ENCODE measurements at places on chromosomes 6 and 20.
A peak's percentile ranks its signal among the peaks of the same experiment; 100 is the strongest.

GRCh38 chr6:135707426-135707825 lies 144.1 kb upstream of the PDE7B start:
- DNase-seq = no peak

GRCh38 chr6:94144807-94145206 lies 725.4 kb upstream of the EPHA7 start:
- no peak for DNase-seq

- no peak for DNase-seq
These were observed 2.9 kb upstream of the HIVEP1 start for GRCh38 chr6:12009180-12009685.

DNA sequence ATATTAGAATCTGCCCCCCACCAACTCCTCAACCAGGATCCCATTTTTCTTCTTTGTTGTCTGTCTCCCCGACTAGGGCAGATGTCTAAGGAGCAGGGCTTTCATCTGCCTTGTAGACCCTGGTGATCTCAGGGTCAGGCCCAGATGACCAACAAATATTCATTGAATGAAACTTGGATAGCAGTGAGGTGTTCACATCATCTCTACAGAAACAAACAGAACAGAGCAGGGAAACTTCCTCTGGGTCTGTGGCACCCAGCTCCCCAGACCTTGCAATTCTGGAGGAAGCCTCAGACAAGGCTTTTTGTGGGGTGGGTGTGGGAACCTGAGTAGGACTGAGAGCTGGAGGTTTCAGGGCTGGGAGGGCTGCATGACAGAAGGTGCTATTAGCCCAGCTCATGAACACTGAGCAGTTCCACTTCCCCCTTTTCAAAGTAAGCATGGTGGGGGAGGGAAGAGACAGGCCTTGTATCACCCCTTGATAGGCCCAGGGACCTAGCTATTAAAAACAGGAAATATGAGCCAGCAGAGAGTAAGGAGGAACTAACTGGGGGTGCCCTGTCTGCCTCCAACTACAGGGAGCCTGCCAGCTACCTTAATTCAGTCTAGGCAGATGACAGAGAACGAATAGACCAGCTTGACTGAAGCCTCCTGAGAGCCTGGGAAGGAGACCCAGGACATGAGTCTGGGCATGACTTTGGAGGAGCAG lies 37.3 kb upstream of the TOP1 start:
- peak; percentile 29 for DNase-seq

GRCh38 chr6:79152269-79152737 lies 74.2 kb upstream of the PHIP start:
- DNase-seq = no peak

GRCh38 chr20:38554986-38555385 lies 26.0 kb upstream of the ADIG start:
- no peak for DNase-seq

DNA sequence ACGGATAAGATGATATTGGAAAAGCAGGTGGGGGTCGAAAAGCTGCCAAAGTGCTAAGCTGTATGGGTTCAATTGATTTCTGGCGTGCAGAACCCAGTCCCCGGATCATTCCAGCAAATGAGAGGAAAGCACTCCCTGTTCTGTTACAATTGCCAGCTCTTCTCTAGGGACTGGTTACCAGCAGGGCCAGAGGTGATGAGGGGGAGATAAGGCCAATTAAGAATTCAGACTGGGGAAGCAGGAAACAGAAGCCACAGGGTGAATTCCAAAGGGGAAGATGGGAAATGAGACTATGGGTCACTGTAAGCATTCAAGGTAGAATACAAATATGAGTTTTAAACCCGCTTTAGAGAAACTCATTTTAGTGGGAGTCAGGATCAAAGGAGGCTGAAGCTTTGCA lies 349.4 kb upstream of the MAP3K7 start:
- no peak for DNase-seq

DNA sequence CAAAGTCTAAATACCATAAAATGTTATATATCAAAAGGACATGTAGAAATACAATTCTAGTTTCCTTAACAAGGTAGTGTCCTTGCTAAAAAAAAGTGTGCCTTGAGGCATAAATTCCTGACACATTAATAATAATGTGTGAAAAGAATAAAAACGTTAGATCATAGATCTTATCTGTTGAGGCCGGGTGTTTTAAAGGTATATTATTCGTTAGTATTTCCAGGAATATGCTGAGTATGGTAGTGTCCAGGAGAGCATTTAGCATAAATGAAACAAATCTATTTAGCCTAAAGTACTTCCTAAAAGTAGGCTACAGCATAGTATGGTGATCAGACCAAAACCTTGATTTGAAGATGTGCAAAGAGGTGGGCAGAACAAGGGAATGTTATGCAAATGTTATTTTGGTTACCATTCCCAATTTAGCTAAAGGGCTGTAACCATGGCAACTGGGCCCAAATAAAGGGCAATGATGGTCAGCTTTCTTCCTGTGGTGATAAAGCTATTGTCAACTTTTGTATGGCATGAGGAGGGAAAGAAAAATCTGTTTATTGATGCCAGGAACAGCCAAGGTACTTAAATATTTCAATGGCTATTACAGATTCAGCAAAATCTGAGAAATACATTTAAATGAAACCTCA lies 18.9 kb downstream of the MKKS start:
- no peak for DNase-seq

GRCh38 chr20:9300080-9300479 lies 214.3 kb upstream of the LAMP5 start:
- no peak for DNase-seq

DNA sequence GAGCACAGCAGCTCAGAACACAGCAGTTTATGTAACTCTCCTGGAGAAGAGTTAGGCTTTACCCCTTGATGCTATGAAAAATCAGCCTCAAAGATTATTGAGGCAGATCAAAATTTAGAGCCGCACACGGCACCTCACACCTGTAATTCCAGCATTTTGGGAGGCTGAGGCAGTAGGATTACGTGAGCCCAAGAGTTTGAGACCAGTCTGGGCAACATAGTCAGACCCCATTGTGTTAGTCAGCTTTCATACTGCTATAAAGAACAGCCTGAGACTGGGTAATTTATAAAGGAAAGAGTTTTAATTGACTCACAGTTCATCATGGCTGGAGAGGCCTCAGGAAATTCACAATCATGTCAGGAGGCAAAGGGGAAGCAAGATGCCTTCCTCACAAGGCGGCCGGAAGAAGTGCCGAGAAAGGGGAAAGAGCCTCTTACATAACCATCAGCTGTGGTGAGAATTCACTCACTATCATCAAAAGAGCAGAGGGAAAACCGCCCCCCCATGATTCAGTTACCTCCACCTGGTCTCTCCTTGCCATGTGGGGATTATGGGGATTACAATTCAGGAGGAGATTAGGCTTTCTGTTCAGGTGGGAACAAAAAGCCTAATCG lies 87.7 kb downstream of the SGK1 start:
- no peak for DNase-seq

DNA sequence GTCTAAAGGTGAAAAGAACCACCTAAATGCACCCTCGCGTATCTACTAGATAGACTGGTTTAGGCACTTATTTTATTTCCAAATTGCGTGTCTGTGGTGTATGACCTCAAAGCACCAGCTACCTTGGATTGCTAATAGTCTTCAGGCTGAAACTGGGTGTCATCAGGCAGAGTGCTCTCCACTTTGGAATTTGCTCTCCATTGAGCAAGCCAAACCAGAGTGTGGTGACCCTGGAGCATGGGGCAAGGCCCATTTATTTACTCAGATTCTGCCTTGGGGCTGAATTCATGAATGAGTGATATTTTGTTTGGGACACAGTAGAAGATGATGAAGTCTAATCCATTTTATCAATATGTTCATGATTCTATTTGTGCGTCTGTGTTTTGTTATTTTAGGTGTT lies 812.8 kb upstream of the SLC35B3 start:
- DNase-seq = no peak

- no peak for DNase-seq
These were observed 158.6 kb upstream of the MLN start for GRCh38 chr6:33962246-33963027.

- DNase-seq = no peak
These were observed 31.3 kb downstream of the TRAM2 start for GRCh38 chr6:52545406-52546119.

GRCh38 chr6:118740372-118740771 lies 89.0 kb upstream of the CEP85L start:
- DNase-seq = no peak

GRCh38 chr20:54013471-54013870 lies 56.9 kb downstream of the BCAS1 start:
- no peak for DNase-seq

DNA sequence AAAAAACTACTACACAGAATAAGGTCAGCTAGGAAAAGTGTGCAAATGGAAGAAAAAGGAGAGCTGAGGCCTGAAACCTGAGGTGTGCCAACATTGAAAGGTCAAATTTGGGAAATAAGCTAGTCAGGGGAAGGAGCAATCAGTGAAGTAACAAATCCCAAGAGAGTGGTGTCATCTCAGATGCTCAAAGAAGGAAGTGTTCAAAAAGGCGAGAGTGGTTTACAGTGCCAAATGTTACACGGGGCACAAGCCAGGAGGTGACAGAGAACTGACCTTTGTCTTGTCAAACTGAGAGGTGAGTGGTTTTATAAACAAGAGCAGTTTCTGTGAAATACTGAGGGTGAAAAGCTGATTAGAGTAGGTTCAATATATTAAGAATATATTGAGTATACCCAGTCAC lies 83.0 kb upstream of the TCF21 start:
- DNase-seq = no peak

- no peak for DNase-seq
These were observed 168.1 kb upstream of the TOP1 start for GRCh38 chr20:40860487-40860902.

- no peak for DNase-seq
These were observed 35.5 kb upstream of the ZFAND3 start for GRCh38 chr6:37783856-37784584.

GRCh38 chr6:157715728-157716164 lies 107.3 kb upstream of the SNX9 start:
- DNase-seq = peak; percentile 63

DNA sequence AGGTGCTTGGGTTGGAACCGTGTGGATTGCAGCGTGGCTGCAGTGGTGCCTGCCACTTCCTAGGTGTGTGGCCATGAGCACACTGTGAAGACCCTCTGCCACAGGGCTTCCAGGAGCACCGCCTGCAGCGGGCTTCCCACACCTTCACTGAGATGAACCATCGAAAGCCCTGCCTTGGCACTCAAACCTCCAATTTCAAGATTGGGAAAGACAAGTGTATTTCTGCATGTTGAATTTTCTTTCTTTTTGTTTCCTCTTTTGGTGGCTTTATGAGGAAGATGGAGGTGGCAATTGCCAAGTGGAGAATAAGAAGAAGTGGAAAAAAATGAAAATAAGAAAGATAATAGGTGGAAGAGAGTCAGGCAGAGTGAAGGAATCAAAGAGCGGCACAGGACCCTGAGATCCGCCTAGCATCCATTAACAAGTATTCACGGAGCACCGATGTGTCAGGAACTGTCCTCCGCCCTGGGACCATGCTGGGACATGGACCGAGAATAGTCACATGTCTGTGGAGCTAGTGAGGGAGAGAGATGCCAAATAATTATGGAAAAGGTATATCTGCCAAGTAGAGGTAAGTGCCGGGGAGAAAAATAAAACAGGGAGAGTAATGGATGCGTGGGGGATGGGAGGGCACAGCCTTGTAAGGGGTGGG lies 159.9 kb downstream of the BCAS1 start:
- no peak for DNase-seq

DNA sequence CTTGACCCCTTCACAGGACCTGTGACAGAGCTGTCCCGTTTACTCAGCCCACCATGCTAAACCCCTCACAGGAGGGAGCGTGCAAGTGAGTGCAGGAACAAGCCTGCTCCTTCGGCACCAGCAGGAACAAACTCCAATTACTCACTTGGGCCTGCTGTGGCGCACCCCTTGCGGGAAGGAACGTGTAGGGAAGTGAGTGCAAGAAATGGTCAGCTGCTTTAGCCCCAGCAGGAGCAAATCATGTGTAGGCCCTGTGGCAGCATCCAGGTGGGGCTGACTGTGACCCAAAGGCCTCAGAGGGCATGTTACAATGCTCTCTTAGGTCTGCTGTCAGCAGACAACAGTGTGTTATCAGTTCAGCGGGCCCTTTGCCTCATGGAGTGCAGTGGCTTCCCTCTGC lies 574.4 kb downstream of the PRKN start:
- no peak for DNase-seq

DNA sequence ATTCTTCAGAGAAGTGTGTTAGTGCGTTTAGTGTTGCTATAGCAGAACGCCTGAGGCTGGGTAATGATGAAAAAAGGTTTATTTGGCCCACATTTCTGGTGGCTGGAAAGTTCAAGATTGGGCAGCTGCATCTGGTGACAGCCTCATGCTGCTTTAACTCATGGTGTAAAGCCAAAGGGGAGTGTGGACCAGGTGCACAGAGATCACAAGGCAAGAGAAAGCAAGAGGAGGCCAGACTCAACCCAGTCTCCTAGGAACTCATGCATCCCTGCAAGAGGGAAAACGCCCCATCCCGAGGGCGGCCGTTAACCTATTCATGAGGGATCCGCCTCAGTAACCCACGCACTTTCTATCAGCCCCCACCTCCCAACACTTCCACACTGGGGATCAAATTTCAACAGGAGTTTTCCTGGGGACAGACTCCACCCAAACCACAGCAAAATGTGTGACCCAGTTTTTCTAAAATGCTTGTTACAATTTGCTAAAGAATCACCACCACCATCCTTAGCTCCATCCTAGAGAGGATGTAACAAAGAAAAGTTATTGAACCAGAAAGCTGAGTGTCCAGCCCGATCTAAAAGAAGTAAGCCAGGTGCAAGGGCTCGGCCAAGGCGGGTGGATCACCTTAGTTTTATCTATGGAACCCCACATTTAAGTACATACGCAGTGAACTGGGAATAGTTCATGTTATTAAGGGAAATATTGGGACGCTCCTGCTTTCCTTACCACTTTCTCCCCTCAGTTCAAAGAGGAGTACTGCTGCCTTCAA lies 164.8 kb downstream of the QKI start:
- DNase-seq = no peak

- no peak for DNase-seq
These were observed 266.3 kb downstream of the EPM2A start for GRCh38 chr6:145469021-145469420.

GRCh38 chr6:19578481-19578880 lies 258.7 kb upstream of the ID4 start:
- no peak for DNase-seq

GRCh38 chr6:159104931-159105330 lies 60.1 kb upstream of the TAGAP start:
- no peak for DNase-seq

- no peak for DNase-seq
These were observed 24.3 kb upstream of the RPN2 start for GRCh38 chr20:37154684-37155298.

DNA sequence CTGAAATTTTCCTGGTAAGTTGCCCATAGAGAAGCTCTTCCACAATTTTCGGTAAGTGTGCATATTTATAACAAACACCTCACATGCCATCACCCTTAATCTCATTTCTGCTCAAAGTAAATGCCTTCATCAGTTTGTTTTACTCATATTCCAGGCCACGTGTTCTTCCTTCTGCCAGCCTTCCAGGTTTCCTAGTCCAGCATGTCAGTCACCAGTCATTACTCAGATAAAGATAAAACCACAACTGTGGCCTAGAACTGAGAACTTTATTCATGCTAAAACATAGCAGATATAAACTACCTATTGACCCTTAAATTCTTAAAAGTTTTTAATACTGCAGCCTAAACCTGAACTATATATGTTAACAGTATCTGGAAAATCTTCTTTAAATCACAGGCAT lies 149.5 kb upstream of the SLC22A16 start:
- no peak for DNase-seq

All from mucosa of gallbladder (tissue), 1 donor.